SK-N-DZ (cell line): ENCODE measurements at places on chromosomes 1 and 21.

DNA sequence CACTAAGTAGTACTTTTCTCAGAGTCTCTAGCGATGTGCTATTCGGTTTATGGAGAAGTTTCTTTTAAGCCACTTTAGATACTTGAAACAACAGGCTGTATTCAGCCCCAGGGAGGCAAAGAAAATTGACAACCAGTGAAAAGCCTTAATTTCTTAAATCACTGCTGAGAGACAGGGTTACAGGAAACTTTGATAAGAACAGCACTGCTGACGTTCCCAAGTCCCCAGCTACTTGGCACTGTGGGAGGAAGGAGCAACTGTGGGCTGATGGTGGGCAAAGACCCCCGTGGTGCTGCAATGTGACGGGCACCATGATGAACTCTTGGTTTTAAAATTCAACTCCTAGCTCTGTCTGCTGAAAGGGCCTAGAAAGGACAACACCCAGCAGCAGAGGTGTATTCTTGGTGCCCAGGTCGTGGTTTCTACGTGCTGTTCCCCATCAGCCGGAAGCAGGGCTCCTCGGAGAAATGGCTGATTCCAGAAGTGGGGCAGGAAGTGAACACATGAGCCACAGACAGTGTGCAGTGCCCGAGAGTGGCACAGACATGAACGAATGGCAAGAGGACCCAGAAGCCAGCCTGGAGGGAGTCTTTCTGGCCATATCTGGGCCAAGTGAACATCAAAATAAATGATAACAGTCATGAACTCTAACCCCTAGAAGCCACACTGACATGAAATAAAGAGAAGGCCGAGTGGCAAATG, 5.3 kb downstream of the PTTG1IP start:
- no peak for DNase-seq

DNA sequence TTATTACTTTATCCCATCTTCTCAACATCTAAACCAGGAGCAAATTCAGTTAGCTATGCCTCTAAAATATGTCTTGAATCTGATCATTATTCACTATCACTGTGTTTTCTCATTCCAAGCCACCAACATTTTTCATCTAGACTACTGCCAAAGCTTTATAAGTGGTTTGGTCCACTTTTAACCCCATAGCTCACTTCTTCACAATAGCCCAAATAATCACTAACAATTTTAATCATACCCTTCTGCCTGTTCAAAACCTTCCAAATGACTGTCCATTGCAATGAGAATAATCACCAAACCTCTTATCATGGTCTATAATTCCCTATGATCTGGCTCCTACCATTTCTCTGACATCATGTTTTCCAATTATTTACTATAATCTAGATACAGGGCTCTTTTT, 149.8 kb upstream of the ZNHIT6 start:
- no peak for DNase-seq

DNA sequence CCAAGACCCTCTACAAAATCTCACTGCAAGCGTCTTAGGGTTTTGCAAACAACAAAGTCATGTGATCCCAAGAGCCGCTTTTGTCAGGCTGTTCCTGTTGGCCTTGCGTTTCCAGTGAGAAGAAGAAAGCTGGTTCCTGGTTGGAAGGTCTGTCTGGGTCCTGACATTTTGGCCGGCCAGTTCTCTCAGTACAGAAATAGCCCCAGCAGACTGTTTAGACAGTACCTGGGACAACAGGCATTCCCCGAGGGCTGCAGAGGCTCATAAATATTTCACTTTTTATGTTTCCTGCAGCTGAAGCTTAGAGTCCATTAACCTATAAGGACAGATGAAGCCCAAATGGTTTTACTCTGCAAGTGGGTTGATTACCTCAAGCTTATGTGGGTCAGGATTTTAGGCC, 8.6 kb downstream of the GPR137B start:
- DNase-seq = no peak

GRCh38 chr1:220487297-220487820, 40.6 kb upstream of the MARK1 start:
- peak; percentile 18 for DNase-seq

DNA sequence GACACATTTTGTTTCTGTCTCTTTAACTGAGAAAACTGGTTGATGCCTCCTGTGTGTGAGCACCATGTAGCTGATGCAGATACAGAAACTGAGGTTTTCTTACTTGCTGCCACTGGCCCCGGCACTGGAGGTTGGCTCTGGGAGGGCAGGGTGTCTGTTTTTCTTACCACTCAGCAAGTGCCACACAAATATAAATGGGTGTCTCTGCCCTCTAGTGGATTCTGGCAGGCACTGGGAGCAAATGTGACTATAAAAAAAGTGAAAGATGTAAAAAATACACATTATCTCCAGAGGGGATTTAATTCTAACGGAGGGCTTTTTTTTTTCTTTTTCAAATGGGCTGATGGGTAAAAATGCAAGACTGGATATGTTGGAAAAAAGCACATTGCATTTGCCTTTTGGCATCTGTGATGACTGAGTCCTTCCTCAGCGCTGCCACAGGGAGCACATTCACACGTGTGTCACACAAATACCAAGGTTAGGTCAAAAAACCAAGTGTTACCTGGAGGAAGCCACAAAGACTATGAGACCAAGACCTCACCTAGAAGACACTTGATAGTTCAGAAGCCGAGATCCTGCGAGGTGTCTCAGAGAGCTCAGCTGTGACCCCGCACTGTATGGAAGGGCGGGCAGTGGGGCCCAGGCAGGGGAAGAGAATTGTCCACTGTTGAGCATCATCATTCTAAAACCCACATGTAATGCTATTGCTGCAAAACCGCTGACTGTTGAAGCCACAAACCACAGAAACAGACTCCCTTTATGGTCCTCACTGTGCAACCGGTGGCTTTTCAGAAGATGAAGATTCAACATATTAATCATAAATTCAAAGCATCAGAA, 18.9 kb downstream of the PGBD2 start:
- peak; percentile 64 for DNase-seq

DNA sequence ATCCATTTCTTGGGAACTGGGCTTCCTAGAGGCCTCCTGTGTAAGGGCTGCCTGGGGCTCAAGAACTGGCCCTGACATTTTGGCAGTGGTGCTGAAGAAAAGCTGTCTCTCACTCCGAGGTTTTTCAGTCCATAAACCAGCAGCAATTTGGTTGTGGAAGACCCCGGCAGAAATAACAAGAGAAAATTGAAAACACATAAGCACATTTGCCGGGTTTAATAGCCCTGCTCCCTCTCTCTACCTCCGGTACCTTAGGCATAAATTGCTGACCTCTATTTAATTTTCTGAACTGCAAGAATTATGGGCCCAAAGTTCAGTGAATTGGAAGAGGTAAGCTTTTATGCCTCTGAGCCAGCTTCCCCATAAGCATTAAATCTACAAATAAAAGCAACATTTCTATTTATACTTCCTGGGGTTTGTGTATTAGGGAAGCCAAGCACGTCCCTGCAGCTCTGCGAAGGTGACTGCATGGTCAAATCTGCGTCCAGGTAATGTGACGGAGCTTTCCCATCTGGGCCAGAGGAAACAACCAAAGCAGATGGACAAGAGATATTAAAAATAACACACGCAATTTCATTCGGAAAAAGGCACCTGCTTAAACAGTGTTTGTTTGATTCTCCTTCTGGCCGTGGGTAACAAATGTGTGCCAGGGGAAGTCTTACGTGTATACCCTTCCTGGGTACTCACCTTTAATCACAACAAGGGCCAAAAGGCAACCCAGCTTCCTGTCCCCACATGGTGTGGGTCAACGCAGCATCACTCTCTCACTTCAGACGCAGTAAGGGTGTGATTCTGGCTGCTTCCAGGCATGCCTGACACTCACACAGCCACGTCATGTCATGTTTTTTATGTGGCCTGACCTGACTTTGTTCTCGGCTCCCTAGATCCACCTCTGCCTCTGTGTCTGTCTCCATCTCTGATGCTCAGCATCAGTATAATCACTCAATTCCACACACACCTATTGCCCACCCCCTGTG, 69.2 kb downstream of the PAPPA2 start:
- no peak for DNase-seq

GRCh38 chr1:73452522-73452921, 745.5 kb downstream of the LRRIQ3 start:
- DNase-seq = no peak

DNA sequence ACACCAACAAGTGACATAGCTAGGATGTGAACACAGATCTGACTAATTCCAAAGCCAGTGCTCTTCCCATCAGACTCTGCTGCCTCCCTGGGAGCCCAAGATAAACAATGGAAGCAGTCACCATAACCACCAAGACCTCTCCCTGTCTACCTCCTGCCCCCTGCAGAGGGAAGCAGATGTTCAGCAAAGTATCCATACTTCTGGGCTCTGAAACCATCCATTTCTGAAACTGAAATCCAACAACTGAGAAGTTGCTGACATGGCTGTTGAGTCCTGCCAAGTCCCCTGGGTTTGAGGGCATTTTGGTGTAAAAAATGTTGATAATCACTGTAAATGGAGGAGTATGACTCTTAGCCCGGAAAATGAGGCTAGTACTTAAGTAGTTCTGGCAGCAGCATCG, 102.1 kb downstream of the TYW3 start:
- no peak for DNase-seq

- no peak for DNase-seq
These were observed 1.5 kb downstream of the C1orf35 start for GRCh38 chr1:228101614-228101993.

DNA sequence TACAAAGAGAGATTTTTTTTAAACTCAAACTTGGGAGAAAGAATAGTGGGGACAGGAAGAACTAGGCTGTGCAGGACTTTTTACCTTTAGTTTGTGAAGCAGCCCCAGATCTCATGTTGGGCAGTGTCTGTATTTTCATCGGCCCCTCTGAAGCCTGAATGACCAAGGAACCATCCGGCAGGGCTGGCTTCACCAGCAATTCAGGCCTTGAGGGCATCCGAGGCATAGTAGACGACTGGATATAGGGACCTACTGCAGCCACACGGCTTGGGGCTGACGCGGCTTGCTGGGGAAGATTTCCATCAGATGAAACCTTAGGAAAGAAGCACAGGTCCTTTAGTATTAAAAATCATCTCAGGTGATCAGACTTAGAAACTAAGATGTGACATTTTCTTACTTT, 43.7 kb downstream of the TP53BP2 start:
- DNase-seq = no peak

DNA sequence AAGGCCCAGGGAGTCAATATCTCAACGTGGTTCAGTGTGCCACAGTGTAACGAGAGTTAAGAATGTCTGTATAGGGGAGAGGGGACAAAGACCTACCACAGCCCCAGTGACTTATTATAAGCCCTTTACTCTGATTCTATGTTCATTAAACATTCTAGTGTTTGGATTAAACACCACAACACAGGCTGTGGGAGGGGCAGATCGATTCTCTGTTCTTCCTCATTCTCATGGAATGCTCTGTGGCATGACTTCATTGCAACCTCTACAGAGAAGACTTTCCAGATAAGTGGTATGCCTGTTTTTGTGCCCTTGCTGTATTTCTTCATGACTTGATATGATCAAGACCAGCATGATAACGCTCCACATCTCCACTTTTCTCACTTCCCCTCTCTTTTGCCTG, 39.0 kb upstream of the CD5L start:
- DNase-seq = no peak

DNA sequence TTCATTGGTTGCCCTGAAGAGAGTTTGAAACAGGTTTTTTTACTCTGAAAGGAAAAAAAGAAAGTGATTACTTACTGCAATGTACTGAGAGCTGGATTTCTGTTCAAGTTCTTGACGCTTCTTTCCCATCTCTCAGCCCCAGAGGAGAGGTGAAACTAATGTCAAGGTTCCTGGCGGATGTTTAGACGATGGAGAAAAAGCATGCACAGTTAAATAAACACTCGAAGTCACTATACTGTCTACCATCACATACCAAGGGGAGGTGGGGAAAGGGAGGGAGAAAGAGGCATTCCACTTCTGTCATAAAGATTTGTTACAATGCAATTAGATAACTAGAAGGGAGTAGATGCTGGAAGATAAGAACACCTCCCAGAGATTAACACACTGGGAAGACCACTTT, 177.0 kb upstream of the TNR start:
- DNase-seq = no peak

GRCh38 chr1:42753070-42753469, 13.0 kb upstream of the CLDN19 start:
- no peak for DNase-seq

DNA sequence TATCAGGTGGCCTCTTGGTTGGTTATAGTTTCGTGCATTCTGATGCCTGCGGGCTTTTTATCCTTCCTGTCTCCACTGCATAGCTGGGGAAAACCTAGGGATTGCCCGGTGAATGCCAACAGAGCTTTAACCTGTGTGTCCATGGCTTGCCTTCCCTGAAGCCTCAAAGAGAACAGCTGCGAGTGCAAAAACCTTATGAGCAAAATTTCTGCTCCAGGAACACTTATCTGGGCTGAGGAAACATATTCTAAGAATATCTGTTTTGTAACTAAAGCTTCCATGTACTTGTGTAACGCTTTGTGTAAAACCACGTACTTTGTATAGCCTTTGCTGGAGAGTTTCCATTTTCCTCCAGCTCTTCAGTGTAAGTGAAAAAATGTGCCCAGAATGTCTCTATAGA, 7.2 kb downstream of the CNST start:
- DNase-seq = no peak

DNA sequence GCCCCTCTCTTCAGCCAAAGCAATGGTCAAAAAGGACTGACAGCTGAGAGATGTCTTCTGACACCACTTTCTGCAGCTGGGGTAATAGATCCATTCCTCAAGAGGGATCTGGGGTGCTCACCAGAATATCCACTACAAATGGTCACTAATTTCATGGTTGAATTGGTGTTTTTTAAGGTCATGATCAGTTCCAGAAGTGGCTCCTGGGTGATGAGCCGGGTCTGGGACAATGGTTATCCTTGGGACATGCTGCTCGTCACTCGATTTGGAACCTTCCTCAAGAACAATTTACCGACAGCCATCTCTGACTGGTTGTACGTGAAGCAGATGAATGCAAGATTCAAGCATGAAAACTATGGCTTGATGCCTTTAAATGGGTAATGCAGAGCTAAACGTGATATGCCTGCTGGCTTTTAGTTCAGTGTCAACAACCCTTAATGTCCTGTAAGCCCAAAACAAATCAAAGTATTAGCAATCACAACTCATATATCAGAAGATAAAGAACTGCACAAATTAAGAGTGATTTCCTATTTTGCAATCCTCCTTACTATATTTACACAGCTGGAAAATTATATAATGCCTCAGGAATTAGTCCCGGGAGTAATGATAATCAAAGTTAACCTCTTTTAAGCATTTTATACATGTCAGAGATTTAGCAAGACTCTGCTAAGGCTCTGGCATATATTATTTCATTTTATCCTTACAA, 20.1 kb downstream of the FMO3 start:
- no peak for DNase-seq

- peak; percentile 8 for DNase-seq
These were observed 888 bp upstream of the SNRPE start for GRCh38 chr1:203860396-203861025.

DNA sequence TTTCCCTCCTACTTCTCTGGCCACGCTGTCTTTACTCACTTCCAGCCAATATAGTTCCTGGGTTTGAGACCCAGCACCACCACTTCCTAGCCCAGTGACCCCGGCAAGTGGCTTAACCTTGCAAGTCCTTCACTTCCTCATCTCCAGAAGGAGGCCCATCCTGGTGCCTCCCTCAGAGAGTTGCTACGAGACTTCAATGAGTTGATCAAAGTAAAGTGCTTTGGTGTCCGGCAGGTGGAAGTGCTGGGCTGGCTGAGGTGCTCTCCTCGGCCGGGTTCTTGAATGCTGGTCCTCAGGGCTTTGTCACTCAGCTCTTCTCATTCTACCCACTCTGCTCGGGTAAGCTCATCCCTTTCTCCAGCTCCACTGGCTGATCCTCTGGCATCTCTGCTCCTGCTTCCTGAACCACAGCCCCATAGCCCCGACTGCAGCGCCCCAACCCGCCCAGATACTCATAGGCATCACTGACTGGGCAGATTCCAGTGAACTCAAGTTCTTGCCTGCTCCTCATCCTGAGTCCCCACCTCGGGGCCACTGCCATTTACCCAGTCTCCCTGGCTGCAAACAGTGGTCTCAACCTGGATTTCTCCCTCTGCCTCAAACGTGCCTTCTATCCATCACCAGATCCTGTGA, 75.8 kb upstream of the WNT4 start:
- no peak for DNase-seq
